Activated CD8-positive, alpha-beta memory T cell treated with anti-CD3 and anti-CD28 coated beads for 24 hours (primary cell): ENCODE measurements at places on chromosomes 7 and 10.

DNA sequence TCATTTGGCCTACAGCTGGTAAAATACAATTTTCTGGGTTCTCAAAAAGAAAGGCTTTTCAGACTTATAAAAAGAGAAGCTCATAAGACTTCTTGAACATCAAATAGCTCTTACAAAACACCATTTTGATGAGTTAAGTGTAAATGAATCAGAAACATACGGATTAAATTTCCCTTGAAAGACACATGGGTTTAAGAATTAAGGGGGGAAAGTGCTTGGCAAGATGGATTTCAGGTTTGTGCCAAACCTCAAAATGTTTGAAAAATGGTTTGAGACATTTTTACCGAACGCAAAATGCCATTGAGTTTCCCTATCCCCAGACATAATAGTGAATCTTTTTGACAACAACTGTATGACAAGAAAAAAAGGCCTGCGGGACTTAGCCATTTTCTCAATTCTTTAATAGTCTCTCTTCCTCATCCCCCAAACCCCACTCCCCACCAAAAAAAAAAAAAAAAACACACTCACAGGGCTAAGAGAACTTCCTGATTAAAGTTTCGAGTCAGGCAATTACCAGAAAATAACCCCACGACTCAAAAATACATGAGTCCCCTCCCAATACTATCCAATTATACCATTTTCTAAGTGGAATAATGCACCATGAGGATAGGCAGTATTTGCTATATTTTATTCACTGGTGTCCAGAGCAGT lies 260.1 kb downstream of the TRIL start:
- DNase-seq: no peak

DNA sequence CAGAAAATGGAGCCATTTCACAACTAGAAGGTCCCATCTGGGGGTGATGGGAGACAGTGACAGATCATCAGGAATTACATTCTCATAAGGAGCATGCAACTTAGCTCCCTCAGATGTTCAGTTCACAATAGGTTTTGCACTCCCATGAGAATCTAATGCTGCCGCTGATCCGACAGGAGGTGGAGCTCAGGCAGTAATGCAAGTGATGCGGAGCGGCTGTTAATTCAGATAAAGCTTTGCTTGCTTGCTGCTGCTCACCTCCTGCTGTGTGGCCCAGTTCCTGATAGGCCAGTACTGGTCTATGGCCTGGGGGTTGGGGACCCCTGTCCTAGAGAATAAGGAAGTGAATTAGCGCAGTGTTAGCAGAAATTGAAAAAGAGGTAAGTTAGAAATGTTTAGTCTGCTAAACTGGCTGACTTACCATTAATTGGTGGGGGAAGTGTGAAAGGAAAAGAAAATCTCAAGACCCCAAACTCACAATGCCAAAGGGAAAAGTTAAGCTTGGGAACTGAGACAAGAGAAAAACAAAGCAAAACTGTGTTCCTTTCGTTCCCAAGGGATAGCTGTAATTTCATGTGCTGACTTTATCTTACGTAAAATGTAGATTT lies 76.4 kb downstream of the LYZL2 start:
- DNase-seq: no peak

DNA sequence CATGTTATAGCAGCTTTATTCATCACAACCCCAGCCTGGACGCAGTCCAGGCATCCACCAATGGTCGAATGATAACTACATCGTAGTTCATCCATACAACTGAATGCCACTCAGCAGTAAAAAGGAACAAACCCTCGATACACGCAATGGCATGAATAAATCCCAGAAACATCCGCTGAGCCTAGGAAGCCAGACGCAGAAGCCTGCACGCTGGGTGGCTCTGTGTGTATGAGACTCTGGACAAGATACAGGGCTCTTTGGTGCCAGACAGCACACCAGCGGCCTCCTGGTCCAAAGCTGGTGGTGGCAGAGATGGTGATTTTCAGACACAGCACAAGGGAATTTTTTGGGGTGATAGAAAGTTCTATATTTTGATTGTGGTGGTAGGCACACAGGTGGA lies 10.0 kb upstream of the CRYGN start:
- no peak for DNase-seq

DNA sequence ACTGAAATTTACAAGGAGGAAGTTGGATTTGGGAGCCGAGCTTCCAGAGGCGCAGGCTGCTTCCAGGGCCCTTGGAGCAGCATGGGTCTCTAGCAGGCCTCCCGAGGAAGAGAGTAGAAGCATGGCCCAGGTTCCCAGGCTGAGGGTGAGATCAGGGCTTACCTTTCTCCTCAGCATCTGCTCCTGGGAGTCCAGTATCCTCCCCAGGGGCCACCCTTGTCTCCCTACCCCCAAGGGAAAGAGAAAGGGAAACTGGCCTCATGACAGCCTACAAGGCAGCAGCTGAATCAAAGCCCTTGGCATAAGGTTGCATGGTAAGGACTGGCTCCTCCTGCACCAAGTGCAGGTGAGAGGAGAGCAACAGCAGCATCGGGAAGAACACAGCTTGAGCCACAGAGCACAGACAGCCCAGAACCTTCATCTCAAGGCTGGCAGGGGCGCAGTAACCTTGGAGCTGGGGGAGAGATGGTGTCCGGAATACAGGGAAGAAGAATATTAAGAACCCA lies 114.5 kb downstream of the MARCHF5 start:
- no peak for DNase-seq

- no peak for DNase-seq
Measured at GRCh38 chr10:89219513-89220218, 12.5 kb upstream of the CH25H start.

GRCh38 chr7:71021131-71021530 lies 110.8 kb upstream of the GALNT17 start:
- DNase-seq: no peak

GRCh38 chr10:114181971-114182370 lies 2.8 kb downstream of the TDRD1 start:
- no peak for DNase-seq

- no peak for DNase-seq
Measured at GRCh38 chr7:23470330-23471105, at the start of gene IGF2BP3. TSS of gene IGF2BP3 (minus strand) at chr7:23470491. CDS start at chr7:23470110, 381 bp downstream.

- DNase-seq: no peak
Measured at GRCh38 chr10:103637927-103638557, 144.5 kb downstream of the NEURL1 start.

GRCh38 chr10:88975377-88975720 lies 15.2 kb upstream of the FAS start:
- no peak for DNase-seq

DNA sequence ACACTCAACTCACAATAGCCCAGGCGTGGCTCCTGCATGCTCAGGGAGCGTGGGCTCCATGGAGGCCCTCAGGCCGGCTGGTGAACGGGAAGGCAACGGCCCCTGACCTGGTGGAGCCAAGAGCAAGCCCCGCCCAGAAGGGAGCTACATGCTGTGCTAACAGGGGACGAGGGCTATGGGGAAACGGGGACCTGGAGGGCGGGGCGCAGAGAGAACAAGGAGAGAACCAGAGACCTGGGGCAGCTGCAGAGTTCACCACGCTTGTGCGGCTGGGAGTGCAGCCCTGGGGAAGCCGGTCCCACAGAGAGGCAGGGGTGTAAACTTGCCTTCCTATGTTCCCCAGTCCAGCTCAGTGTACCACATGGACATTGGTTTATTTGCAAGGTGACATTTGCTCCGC lies 69.2 kb upstream of the PPP2R2D start:
- DNase-seq: no peak

- no peak for DNase-seq
Measured at GRCh38 chr7:147944321-147944720, 646.2 kb upstream of the C7orf33 start.

DNA sequence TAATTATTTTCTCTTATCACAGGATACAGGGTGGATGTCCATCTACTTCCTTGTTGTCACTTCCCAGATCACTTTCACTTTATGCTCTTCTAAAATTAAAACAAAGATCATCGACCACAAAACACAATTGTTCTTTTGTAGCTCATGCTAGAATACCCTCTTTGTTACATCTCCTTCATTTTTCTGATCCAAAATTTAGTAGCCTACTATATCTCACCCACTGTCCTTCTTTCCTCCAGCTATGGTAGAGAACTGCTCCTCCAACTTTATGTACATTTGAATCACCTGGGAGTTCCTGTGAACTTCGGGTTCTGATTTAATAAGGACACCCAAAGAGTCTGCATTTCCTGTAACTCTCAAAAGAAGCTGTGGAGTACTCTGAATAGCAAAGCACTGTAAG lies 1.2 kb upstream of the AHR start:
- DNase-seq: no peak

DNA sequence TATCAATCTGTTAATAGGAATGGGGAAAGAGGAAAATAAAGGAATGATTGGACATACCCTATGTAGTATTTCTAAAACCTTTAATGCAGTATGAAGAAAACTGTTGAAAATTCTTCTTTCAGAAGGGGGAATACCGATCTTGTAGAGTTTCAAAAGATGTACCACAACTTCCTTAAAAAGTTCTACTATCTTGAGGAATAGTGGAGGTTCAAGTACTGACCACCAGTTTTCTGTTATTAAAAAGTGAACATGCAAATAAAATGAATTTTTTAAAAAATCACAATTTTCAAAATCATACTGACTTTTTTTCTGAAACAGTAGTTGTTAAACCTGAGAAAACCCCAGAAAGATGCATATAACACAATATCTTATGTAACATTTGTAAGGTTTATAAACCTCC lies 86.5 kb downstream of the HERC4 start:
- DNase-seq: no peak

DNA sequence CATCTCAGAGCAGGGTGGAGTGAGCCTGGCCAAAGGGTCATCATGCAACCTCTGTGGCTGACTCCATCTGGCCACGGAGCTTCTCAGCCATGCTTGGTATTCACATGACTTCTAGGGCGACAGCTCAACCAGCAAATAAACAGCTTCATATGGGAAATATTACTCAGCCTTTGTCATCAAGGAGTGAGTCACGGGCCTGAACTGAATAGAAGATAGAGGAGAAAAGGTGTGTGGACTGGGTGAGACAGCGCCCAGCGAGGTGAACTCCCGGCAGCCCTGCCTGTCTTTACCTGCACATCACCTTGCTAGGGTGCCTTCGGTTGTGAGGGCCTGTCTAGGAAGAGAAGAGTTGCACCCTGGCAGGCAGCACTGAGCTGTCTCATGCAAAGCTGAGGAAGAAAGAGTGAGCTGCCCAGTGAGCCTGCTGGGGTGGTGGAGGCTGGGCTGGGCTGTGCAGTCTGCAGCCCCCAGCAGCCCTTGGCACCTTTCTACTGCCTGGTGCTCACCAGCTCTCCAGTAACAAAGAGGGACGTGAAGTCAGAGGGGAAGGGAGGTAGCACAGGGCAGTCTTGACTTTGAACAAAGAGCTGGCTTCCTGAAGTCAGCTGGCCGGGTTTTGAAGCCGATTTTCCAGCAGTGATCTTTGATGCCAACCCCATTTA lies 114.2 kb downstream of the EGFR start:
- no peak for DNase-seq

DNA sequence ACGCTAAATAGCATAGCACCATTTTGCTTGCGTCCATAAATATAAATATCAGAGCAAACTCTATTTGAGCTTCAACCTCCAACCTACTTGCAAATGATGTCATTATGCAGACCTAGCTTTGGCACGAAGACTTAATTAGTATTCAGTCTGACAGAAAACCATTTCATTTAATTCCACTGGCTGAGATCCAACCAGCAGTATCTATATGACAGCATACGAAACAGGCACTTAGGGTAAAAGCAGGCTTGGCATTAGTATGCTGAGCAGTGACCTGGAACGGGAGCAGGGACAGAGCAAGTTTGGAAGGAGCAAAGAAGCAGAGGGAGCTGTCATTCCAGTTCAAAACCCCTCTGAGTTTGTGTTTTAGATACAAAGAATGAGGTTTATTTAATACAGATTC lies 312.5 kb upstream of the CHRM2 start:
- DNase-seq: no peak

GRCh38 chr7:159159731-159160130 lies 15.1 kb upstream of the VIPR2 start:
- no peak for DNase-seq

DNA sequence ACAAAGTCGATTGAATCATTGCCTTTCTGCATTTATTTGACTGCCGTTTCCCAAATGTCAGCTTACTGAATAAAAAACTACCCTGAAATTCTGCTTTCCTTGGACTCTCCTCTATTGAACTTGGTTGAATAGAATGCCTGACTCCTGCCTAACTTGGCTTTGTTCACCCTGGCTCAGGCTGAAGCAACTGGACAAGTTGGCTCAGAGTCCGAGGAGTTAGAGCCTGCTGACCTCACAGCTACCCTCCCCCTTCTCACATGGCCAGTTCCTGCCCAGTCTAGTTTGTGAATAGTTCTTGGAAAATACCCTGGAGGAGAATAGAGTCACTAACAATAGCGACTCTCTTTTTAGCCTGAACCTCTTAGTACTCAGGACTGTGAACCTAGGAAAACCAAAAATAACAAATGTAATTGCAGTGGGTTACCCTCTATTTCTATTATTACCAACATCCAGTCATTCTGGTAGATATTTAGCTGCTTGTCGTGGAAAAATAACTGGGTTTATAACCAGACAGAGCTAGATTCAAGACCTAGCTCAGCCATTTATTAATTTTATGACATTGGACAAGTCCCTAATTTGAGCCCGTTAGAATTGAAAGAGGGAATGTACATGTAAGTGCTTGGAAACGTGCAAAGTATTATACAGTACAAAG lies 17.3 kb upstream of the NRBF2 start:
- DNase-seq: no peak

- no peak for DNase-seq
Measured at GRCh38 chr10:49611816-49612512, 1.9 kb downstream of the SLC18A3 start.

GRCh38 chr7:114901771-114902170 lies 20.1 kb upstream of the MDFIC start:
- no peak for DNase-seq

- no peak for DNase-seq
Measured at GRCh38 chr7:87545760-87546159, 54.9 kb downstream of the ABCB1 start.

GRCh38 chr7:106599343-106599698 lies 61.6 kb downstream of the CCDC71L start:
- no peak for DNase-seq

DNA sequence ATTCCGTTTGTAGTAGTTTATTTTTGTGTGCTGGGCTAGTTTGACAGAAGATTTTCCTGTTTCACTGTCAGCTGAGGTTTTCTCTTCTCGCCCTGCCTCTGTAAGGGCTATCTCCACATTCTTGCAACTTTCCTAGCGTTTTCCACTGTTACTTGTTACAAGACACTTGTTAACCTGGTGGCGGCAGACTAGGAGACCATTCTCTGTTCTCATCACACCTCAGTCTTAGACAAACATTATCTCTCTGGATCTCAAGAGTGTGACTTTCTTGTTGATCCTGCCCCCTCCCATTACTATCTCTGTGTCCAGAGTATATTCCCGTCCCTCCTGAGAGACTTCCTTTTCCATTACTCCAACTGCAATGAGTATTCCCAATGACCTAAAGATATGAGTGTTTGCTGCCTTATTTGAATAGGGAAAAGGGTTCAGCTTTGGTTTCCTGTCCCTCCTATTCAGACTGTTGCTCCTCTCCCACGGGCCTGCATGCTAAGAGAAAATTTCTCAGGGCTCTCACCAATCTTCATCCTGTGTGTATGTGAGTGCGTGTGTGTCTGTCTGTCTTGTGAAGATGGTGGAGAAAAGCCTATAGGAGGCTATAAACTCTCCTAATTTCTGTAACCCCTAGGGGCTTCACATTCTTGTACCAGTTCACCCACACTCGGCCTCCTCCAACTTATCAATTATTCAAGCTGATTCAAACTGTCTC lies 722.4 kb upstream of the POT1 start:
- no peak for DNase-seq

- DNase-seq: no peak
Measured at GRCh38 chr7:82164813-82165212, 278.8 kb downstream of the CACNA2D1 start.

- DNase-seq: no peak
Measured at GRCh38 chr10:116608686-116609594, 11.8 kb upstream of the PNLIPRP2 start.
